ENCODE measurements at places on chromosomes 2 and 18.
A peak's percentile ranks its signal among the peaks of the same experiment; 100 is the strongest.

- DNase-seq: no peak
Observed at GRCh38 chr18:37447962-37448888, 117.4 kb downstream of the CELF4 start.

GRCh38 chr2:187138265-187138664 lies 289.3 kb upstream of the ZSWIM2 start:
- peak; percentile 63 for DNase-seq

- no peak for DNase-seq
Observed at GRCh38 chr18:79740521-79741361, 57.0 kb upstream of the KCNG2 start.

- DNase-seq: peak; percentile 67
Observed at GRCh38 chr2:119289093-119289492, 65.5 kb downstream of the STEAP3 start.

DNA sequence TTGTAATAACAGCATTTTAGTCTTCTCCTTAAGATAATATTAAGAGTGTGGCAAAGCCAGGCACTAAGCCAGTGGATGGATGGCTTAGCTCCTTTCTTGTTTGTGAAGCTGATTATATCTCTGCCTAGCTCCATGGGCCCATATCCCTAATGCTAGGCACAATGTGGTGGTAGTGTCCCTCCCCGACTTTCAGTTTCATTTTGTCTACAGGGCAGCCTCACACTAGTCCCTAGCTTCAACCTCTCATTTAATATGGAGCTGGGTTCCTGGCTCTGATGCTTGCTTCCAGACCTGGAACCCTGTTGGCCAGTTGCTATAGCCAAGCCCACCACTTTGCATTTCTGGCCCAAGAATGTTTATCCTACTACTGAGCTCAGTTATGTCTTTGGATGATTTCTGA lies 437.0 kb upstream of the MEIS1 start:
- DNase-seq: no peak

DNA sequence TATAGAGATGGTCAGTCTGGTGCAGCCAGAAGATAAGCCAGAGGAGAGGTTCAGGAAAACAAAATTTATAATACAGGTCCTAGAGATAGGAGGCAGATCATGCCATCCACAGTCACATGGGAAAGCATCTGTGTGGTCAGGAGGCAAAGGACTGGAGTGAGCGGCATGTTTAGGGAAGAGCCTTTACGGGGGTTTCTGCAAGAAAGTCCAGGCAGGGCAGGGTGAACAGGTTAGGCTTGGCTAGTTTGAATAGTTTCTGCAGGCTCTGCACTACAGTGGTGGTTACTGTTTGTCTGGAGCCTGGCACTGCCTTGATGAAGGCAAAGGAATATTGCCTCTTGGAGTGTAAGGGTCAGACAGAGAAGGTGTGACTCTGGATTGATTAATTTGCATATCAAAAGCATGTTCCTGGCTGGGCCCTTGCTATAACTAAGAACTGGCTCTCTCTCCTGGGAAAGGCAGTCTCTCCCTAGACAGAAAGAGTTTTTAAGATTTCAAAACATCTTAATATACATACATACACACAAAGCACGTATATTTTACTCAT lies 1034.7 kb upstream of the CHAC2 start:
- no peak for DNase-seq

- no peak for DNase-seq
Observed at GRCh38 chr2:18169121-18169892, 290.8 kb downstream of the KCNS3 start.

DNA sequence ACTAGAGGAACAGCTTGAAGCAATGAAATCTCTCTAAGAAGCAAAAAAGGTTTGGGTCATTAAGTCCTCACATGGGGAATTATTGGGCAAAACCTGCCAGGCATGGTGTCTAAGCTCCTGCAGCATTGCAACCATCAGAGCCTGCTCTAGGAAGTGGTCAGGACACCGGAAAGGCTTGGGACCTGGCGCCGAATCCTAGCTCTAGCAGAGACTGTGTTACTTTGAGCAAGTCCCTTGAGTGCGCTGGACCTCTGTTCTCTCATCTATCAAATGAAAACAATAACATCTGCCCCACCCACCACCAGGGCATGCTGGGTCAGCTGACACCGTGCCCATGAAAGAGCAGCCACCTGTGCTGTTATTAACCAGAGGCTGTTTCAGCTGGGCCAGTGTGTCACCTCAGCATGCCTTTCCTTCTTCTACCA lies 6.3 kb downstream of the TMEM127 start:
- DNase-seq: no peak

DNA sequence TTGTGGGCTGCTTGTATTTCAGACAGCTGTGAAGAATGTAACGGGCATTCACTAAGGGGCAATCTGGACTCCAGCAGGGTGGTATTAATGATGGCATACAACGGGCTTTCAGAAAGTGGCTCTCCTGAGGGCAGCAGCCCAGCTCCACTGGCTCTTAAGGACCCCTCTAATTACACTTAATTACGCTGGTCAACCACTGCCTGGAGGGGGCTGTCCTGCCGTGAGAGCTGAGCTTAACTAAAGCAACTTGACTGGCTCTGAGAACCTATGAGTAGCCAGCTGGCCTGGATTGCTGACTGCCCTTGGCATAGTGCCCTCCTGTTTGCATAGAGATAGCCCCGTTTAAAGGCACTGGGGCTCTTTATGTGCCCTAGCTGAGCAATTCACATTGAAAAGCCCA lies 3.8 kb downstream of the LIPG start:
- DNase-seq: peak; percentile 62

DNA sequence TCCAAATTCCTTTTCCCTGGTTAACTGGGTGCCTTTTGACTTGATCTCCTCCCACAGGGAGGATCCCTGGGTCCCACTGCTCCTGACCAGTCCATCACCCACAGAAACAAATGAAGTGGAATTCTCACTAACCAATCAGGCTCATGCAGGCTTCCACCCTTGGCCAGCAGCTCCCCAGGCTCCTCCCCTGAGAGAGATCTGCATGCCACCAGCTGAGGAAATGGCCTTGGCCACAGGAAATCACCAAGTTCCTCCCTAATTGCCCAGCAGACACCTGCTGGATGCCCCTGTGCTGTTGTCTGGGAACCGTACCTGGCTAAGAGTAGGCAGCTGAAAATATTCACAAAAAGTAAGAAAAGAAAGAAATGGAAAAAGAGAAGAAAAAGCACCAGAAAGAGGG lies 207.4 kb downstream of the NCK2 start:
- no peak for DNase-seq

- DNase-seq: no peak
Observed at GRCh38 chr2:235141411-235142128, 189.8 kb downstream of the SH3BP4 start.

GRCh38 chr2:48725696-48726494 lies 29.6 kb downstream of the LHCGR start:
- DNase-seq: no peak

- DNase-seq: no peak
Observed at GRCh38 chr2:49236316-49236715, 82.0 kb upstream of the FSHR start.

DNA sequence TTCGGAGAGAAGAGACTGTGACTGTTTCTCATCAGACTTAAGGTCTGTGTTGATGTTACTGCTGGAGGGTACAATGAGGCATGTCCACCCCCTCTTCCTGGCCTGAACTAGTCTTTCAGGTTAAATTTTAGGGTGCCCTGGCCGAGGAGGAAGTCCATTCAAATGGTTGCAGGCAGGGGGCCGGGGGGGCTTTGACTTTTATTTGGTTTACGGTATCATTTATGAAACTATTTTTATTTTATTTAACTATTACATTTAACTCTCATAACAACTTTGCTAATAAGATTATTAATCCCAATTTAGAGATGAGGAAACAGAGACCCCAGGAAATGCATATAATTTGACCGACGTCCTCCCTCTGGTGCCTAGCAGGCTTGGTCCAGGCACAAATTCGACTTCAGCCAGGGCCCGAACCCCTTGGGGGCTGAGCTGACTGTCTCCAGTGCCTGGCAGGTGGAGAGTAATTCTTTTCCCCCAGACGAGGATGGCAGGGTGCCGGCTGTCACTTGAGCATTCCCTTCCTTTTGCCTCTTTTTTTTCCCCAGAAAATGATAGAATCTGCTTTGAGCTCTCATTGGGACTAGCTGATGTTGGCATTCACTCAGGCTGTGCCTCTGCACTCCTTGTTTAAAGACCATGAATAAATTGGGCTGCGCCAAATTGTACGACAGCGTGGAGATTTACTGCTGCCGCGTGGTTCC lies 255.3 kb upstream of the SALL3 start:
- DNase-seq: no peak

GRCh38 chr2:239190921-239191885 lies 209.6 kb downstream of the HDAC4 start:
- DNase-seq: no peak

DNA sequence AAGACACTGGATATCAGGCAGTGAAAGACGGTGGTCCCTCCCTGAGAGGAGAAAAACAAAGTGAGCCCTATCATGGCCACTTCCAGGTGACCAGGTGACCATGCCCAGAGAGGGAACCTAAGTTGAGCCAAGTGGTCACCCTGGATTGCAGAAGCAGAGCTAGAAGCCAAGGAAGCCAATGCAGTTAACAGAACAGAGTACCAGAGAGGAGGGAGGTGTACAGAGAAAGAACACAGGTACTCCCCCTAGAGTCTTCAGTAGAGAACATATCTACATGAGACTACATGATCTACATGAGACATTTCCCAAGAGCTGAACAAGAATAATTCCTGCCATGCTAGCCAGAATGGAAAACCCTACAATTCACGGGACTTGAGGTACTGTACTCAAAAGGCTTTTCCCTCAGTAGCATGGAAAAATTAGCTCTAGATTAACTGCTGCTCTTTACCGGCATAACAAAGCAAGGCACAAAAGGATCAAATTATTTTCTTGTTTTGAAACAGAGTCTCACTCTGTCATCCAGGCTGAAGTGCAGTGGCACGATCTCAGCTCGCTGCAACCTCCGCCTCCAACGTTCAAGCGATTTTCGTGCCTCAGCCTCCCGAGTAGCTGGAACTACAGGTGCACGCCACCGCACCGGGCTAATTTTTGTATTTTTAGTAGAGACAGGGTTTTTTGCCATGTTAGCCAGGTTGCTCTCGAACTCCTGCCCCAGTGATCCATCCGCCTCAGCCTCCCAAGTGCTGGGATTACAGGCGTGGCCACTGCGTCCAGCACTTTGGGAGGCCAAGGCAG lies 23.5 kb downstream of the ROCK2 start:
- no peak for DNase-seq

DNA sequence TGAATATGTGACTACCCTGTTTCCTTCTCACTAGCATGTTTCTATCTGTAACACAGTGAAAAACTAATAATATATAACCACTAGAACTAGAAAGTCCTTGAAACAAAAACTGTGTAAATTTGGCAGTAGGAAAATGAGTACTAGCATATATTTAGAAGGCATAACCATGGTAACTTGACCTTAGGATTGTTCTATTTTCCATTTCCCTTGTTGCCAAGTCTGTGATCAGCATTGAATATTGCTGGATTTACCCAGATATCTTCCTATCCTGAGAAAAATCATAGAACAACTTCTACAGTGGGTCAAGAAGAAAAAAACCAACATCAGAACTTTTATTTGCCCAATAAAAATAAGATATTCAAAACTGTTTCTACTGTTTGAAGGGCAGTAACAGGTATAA lies 563.9 kb upstream of the NRXN1 start:
- no peak for DNase-seq

DNA sequence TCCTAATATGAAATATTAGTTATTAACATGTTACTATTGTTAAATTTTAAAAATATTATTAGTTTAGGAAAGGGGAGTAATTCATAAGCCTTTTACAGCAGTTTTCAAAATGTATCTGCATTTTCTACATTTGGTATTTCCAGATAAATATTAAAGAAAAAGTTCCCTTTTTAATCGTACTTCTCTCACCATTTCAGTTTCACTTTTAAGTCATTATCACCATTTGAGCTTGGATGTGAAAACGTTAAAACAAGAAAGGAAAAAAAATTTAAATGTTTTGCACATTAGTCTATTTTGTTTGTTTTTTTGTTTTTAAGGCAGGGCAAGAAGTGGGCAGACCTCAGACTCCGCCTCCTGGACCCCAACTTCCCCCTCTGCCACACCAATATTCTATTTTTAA lies 3.3 kb upstream of the SRSF7 start:
- DNase-seq: no peak

- no peak for DNase-seq
Observed at GRCh38 chr2:12170121-12170520, 423.7 kb downstream of the LPIN1 start.

DNA sequence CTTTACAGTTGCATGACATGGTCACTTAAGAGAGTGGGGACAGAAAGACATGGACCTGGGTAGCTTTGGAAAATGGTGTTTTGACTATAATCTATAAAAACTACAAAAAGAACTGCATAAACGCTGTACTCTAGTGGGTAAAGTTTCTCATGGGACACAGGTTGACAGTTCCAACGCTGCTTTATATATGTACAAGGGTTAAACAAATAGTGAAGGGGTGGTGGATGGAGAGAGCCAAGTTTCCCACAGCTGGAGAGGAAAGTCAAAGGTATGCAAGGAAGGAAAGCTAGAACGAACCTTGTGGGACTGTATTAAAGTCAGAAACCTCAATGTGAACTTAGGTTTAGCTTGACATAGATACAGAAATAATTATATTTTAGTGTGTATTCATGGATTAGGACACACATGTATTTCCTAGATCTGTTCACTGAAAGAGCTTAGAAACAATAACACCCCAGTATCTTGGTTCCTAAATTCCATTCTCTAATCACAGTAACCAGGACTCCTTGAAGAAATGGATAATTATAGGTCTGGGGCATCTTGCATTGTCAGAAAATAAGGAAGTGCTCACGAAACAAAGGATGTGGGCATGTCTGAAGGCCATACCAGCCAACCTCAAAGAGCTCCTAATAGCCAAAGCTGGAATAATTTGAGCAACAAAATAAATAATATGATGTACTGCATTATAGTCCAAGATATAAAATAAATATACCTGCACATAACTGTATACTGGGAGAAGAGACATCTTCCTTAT lies 28.8 kb downstream of the TANC1 start:
- no peak for DNase-seq

DNA sequence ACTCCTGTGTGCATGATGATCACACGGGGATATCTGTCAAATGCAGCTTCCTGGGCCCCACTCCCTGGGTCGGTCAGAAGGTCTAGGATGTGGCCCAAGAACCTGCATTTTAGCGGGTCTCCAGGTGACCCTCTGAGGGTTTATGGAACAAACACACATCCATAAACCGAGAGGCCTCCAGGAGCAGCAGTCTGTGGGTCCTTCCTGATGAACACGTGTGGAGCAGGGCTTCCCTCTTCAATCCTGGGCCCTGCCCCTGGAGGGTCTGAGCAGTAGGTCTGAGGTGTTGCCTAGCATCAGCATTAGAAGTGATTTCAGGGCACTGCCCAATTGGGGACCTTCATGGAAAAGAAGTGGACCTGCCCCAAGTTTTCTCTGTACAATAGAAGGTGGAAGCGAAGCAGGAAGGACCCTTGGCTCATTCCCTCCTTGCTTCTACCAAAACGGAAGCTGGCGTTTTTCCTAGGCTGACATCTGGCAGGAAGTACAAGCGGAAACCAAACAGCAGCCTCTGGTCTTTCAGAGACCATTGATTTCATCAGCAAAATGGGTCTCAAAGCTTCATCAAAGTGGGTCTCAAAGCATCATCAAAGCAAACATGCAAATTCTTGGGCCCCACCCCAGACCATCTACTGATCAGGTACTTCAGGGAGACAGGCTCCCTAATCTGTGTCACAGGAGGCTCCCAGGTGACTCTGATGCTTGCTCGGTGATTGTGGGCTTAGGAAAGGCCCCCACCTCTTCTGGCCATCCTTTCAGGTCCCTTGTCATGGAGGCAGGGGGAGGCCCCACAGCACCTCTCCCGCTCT lies 30.7 kb downstream of the INO80C start:
- DNase-seq: peak; percentile 69
